ENCODE measurements at places on chromosomes 2 and 18. TPM values are rescaled to one million over a fixed set of nuclear protein-coding genes. Genes with fewer than 3 reads are reported as not detected.

GRCh38 chr18:25010623-25011374 lies 341.2 kb downstream of the ZNF521 start:
- no peak for DNase-seq

- DNase-seq: no peak
Observed at GRCh38 chr2:216206821-216207220, 97.7 kb downstream of the XRCC5 start.

- DNase-seq: no peak
Observed at GRCh38 chr2:196783431-196784094, 15.9 kb downstream of the GTF3C3 start.

DNA sequence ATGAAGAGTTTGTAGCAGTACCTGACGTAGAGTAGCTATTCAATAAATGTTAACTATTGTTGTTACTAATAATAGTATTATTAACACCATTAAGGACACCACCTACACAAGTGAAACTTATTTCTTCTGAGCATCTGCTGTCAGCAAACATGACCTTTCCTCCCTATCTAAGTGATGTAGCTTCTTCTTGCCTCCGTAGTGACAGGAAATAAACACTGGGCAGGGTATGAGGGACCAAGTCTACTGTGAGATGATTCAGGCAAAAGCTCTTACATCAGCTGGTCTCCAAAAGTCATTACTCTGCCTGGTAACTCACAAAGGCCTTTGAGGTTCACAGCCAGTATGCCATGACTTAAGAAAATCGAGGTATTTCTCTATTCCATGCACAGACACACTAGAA lies 750.5 kb downstream of the CPS1 start:
- no peak for DNase-seq

GRCh38 chr18:3283908-3284307 lies 22.0 kb downstream of the MYL12B start:
- no peak for DNase-seq

DNA sequence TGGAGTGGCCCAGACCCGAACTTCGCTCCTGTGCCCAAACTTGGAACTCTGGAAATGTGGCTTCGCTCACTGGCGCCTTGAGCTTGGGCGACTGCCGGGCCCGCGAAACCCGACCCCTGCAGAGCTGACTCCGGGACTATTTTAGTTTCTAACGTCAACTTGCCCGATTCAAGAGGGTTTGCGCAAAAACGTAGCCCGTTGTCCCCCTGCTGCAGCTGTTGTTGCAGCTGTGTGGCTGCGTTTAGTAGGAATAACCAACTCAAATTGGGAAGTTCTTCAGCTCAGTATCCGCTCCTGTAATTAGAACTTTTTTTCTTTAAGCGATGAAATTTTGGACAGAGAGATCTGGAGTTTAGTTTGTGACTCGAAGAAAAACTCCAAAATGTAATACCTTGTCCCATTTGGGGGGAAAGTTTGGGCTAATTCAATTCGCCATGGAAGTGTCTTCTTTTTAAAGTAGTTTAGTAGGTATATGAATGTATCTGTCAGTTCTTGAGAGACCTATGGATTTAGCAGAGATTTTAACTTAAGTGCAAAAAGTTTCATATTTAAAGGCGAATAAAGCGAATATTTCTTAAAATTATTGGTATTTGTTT lies 559 bp downstream of the MYL12A start:
- no peak for DNase-seq

DNA sequence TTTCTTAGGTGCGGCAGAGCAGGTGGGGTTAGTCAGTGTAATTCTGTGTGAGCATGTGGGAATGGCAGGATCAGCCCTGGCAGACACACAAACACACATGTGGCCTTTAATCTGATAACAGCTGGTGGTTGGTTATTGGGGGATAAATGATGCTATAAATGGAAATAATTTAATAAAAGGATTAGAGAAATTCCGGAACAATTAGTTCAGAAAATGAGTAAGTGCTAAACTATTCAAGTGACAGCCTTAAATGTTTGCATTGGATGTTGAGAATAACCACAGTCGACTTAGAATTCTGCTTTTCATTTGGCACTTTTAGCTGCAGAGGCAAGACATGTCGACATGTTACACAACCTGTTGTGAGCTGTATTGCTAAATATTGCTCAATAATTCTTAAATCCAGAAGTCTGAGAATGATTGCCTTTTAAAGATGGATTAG lies 7.2 kb downstream of the SMYD1 start:
- no peak for DNase-seq

GRCh38 chr2:121897335-121897970 lies 142.0 kb downstream of the TSN start:
- DNase-seq: no peak

- DNase-seq: no peak
Observed at GRCh38 chr2:85441864-85442263, 23.4 kb downstream of the SH2D6 start.

GRCh38 chr18:12686100-12686499 lies 16.4 kb downstream of the CEP76 start:
- no peak for DNase-seq

DNA sequence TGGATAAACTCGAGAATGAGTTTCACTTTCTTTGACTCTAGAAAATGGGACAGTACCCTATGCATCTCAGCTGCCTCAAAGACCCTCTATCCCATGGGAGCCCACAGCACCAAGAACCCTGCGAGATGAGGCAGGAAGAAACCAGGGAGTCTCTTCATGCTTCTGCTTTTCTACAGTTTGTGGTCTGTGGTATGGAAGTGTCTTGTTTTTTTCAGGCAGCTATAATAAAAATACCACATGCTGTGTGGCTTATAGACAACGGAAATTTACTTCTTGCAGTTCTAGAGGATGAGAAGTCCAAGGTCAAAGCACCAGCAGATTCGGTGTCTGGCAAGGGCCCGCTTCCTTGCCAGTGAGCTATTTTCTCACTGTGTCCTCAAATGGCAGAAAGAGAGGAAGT lies 257.9 kb downstream of the SUCLG1 start:
- no peak for DNase-seq

DNA sequence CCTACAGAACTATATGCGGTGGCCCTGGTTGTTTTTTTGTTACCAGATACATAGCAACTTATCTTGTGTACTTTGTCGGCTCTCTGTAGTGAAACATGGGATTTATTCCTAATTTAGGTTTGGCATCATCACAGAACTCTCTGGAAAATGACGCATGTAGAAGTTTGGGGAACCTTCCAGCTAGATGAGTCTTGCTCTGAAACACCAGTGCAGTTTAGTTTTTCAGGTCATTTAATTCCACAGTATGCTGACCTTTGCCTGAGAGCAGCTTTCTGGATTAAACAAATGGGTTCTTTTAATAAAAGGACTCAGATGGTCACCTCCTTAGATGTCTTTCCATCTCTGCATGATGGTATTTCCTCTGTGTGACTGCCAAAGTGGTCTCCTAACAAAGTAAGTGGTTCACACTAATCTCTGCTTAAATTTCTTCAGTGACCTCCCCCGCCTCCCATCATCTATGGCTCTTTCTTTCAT lies 39.9 kb downstream of the MYO3B start:
- no peak for DNase-seq

GRCh38 chr2:65071499-65072180 lies 15.4 kb downstream of the CEP68 start:
- DNase-seq: no peak

GRCh38 chr2:110874453-110875383 lies 142.3 kb downstream of the ACOXL start:
- no peak for DNase-seq

- DNase-seq: no peak
Observed at GRCh38 chr2:200625282-200625681, 39.5 kb downstream of the AOX1 start.

DNA sequence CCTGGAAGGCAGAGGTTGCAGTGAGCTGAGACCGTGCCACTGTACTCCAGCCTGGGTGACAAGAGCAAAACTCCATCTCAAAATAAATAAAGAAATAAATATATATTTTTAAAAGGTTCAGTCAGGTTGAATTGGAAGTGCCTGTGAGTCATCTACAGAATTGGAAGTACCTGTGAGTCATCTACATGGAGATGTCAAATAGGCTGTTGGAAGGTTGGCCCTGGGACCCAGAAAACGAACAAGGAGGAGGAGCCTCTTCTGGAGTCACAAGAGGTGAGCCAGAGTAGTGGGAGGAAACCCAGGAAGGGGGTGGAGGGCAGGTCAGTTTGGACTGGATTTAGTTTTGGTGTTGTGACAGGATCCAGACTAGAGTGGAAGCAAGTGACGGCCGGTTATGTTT lies 15.2 kb upstream of the SCYGR1 start:
- no peak for DNase-seq

GRCh38 chr2:143390171-143390570 lies 261.0 kb downstream of the ARHGAP15 start:
- DNase-seq: no peak

DNA sequence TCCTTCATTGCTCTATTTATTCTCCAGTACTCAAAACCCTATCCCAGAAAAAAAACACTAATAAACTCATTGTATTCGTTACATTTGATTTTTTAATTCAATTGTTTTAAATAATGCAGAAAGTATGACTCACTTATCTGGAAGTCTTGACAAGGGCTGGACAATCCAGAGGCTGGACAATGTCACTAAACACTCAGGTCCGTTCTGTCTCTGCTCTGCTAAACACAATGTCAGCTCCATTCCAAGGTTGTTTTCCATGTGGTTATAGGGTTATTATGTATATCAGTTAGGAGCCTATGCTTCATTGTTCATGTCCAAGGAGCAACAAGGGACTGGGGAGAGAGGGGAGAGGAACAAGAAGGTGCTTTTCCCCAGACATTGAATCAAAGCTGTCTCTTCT lies 125.5 kb downstream of the IRS1 start:
- DNase-seq: no peak

- DNase-seq: no peak
Observed at GRCh38 chr2:47950340-47951301, 44.3 kb upstream of the FBXO11 start.

DNA sequence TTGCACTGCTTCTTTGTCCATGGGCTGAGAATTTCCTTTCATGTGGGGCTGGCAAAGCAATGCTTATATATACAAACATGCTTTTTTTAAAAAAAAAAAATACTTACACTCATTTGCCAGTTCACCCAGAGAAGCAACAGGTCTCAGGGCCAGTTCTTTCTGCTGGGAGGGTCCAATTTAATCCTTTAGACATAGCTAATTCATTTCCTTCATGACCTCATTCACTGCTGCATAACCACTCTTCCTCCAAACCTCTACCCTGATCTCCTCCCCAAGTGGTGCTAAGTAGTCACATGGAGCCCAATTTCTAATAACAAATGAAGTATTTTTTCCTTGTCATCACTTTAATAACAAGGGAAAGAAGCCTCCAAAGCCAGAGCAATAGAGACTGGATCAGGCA lies 17.1 kb upstream of the TMEM178A start:
- no peak for DNase-seq

GRCh38 chr2:50225021-50225928 lies 806.7 kb downstream of the NRXN1 start:
- no peak for DNase-seq

DNA sequence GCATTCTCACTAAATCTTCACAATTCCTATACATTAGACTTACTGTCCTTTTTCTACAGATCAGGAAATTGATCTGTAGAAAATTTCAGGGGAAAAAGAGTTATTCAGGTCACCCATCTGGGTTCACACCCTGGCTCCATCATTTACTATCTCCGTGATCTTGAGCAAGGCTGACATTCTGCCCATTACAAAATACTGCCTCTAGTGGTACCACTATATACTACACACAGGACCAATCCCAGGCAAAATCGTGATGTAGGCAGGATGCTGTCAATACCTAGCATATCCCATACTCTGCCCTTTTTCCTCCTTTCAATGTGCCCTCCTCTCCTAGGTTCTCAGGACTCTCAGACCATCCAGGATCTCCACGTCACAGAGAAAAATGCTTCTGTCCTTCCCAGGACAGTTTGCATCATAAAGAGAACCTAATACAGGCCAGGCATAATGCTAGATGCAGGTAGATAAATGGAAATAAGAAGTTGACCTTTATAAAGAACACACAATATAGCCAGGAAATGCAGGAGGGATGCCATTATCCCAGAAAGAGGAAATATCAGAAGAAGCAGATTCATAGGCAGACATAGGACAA lies 101.9 kb downstream of the CDH20 start:
- no peak for DNase-seq

DNA sequence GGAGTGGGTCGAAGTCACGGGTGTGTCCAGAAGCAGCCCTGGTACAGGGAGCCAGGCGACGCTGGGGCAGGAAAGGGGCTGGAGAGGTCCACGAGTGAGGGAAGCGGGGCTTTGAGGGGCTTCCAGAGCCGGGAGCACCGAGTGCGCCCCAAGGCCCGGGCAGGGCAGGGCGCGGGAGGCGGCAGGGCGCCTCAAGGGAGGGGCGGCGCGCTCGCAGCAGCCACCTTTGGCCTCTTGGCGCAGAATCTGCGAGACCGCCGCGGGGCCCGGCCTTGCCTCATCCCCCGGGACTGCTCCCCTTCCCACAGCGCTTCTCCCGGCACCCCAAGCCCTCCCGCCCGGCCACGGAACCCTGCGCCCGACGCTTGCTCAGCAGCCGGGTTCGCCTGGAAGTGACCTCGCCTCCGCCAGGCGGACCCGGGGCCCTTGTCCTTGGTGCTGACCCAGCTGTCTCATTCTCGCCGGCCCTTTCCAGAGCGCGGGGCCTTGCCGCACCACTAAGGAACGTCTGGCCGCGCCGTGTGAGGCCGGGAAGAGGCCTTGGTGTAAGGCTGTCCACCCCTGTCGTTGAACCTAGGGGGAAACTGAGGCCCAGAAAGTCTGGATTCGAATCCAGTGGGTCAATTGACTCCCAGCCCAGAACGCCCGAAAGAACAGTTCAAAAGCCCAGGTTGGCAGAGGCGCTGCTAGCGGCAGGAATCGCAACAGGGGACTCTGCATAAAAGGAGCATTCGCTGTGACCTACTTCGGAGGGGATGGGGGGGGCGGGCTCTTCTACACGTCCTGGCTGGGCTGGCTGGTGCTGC lies 584 bp upstream of the DNER start:
- no peak for DNase-seq

DNA sequence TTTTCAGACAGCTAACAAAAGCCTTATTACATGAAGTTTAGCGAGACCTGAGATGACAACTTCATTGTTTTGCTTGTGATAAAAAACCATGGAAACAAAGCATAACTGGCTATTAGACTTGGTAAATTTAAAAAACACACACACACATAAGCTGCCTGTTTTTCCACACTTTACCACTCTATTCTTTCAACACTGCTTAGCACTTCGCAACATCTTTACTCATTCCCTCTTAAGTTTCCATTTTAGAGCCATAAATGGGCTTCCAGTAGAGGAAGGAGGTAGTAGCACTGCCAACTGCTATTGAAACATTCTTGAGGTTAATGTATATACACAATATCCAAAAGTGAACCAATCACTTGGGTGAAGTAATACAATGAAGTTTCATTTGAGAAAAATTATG lies 54.1 kb downstream of the BAZ2B start:
- no peak for DNase-seq

- no peak for DNase-seq
Observed at GRCh38 chr2:130728007-130728454, 839 bp upstream of the GPR148 start.

The ANKRD62 gene
- not detected for total RNA-seq

The HTR2B gene
- not detected for total RNA-seq

The ST6GAL2 gene
- 0.23 TPM for total RNA-seq

The NIF3L1 gene
- total RNA-seq: 59.3 TPM

The SH3BP4 gene
- total RNA-seq: 67.6 TPM

The MTCL1 gene
- 60.1 TPM for total RNA-seq

The C2orf72 gene
- 0.29 TPM for total RNA-seq

The DSG1 gene
- not detected for total RNA-seq

The FAM237A gene
- total RNA-seq: not detected

The POU3F3 gene
- 34.0 TPM for total RNA-seq

The ANKRD30B gene
- total RNA-seq: 0.17 TPM

The LYPD6 gene
- 7.9 TPM for total RNA-seq

The SCN3A gene
- total RNA-seq: 0.94 TPM

The ZAP70 gene
- total RNA-seq: not detected

The RAB6C gene
- not detected for total RNA-seq
